ENCODE measurements at places on chromosomes 5 and 9. TPM values are rescaled to one million over a fixed set of nuclear protein-coding genes. Genes with fewer than 3 reads are reported as not detected.
A peak's percentile ranks its signal among the peaks of the same experiment; 100 is the strongest.

DNA sequence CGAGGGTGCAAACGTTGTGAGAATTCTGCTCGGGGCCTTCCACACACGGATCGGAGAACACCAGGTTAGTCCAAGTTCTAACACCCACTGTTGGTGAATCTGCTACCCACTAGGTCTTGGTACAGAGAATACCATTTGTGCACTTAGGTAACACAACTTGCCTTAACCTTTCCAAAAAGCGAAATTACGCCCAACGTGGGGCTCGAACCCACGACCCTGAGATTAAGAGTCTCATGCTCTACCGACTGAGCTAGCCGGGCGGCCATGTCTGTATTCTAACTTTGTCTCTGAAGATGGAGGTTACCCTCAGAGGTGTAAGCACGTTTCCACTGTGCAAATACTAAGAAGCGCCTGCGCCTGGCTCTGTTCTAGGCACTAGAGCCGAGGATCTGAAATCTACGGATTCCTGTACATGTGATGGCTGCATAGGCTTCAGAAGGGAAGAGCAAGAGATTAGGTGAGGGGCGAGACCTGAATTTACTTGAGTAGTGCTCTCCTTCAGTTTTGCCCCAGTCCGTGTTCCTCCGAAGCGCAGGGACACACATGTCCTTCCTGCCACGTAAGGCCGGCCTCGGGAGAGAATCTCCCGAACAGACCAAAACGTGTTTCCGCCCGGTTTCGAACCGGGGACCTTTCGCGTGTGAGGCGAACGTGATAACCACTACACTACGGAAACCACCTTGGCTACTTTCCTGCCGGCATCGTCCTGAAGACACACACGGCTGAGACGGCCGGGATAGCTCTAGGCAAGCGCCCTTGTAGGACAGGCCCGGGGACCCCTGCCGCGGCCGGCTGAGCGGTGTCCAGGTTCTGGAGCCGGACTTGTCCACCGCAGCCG lies 1.1 kb upstream of the TRIM41 start:
- peak; percentile 94 for DNase-seq

GRCh38 chr9:103757062-103757461 lies 337.0 kb upstream of the SMC2 start:
- DNase-seq = no peak

DNA sequence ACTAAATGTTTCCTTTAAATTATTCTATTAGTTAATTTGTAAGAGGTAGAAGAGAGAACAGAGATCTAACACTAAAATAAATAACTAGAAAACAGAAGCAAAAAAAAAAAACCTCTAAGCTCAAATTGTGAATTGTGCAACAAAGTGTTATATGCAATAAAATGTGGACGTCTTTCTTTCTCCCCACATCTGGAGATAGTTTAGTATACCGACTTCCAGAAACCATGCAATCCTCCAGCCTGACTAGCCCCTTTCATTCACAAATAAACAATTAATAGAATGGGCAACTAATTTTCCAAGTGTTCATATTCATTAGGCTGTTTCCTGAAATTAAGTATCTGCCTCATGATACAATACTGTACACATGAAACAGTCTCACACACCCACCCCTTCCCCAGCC lies 258.5 kb downstream of the BNC2 start:
- peak; percentile 77 for DNase-seq

- no peak for DNase-seq
Observed at GRCh38 chr5:3276896-3277295, 318.7 kb upstream of the IRX1 start.

DNA sequence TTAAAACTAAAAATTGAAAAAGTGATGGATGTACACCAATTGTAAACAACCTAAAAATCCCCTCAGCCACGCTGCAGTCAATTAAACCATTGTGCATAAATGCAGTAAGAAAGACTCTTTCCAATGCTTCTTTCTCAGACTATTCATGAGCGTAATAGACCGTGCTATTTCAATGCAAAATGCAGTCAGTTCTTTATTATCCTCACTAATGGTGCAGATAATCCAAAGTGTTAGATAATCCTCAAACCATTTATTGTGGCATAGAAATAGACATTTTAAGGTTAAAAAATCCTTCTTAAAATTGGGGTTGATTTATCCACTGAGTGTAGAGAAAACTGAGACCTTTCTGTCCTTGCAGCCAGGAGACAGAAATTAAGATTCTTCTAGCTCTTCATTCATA lies 1862.8 kb downstream of the EFNA5 start:
- no peak for DNase-seq

The LAMC3 gene
- 0.08 TPM for total RNA-seq

The ARHGEF39 gene
- 3.9 TPM for total RNA-seq

GRCh38 chr9:136757751-136758140 lies 297 bp downstream of the LCN8 start:
- no peak for DNase-seq
